ENCODE measurements at places on chromosomes 6 and 20.

- DNase-seq = peak; percentile 90
- peaks cover 42% of the 10 kb centered on the region for H3K4me1 ChIP-seq
- peaks cover 85% of the 10 kb centered on the region for H3K36me3 ChIP-seq
Observed at GRCh38 chr6:73519926-73520687, 725 bp downstream of the EEF1A1 start.

- no peak overlapping the region for H3K4me3 ChIP-seq
- peaks cover 5% of the 10 kb centered on the region for H3K4me1 ChIP-seq
- H3K27me3 ChIP-seq = peaks cover 25% of the 10 kb centered on the region
- no peaks in the 10 kb centered on the region for H3K36me3 ChIP-seq
- no peak for DNase-seq
Observed at GRCh38 chr20:23632711-23633573, 4.8 kb downstream of the CST3 start.

DNA sequence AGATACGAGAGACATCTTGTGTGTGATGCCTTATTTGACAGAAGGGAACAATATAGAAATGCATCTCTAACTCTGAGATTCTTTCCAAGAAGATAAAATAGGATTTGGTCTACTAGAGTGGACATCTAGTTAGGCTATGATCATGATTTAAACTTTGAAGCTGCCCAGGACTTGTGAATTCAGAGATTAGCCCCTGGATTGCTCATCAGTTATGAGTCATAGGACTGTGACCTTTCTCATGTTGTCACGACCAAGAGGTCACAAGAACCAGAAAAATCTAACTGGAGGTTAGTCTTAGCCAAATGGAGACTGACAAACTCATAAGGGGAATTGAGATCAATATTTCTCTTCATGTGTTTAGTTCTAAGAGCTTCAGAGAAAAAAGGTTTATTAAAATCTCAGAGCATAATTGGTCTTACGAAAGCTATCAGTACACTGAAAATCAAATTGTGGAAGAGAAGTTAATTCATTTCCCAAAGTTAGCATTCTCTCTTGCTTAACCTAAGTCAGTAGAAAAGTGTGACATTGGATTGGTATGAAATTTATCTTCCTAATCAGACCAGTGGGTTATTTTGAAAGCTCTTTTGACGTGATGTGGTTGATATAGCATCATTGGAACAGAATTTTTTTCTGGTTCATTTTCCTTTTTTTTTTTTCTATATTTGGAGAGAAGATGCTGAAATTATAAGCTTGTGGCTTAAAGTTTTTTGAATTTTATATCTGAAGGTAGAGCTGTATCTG lies 245.7 kb downstream of the RNF144B start:
- H3K27ac ChIP-seq = no peak overlapping the region
- no peaks in the 10 kb centered on the region for H3K27me3 ChIP-seq
- no peak overlapping the region for H3K4me3 ChIP-seq
- H3K36me3 ChIP-seq = no peaks in the 10 kb centered on the region
- DNase-seq = no peak

DNA sequence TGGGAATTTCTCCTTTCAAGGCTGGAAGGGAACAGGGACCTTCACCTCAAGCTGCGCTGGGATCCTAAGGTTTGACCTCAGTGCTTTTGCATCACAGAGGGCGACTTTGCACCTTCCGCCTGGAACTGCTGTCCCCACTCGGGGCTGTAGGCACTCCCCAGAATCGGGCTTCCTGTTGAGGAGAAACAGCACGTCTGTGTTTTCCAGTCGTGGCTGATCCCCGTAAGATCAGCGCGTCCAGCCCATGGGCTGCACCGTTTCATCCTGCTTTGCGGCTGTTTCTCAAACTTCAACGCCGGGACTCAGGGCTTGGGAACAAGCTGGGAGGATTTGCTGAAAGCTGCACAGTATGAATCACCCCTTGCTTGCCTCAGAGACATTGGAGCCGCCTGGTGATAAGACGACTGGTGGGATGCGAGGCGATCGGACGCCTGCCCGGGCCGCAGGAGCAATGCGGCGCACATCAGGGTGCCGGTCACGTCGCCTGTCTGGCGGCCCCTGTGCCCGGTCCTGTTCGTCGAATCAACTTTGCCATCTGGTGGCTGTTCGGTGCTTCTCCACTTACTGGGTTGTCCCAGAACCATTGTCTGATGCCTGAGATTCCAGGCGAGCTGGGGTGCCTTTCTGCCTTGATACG lies 53.6 kb upstream of the FRMD1 start:
- no peak for DNase-seq
- no peaks in the 10 kb centered on the region for H3K4me1 ChIP-seq
- H3K36me3 ChIP-seq = no peaks in the 10 kb centered on the region
- no peak overlapping the region for H3K4me3 ChIP-seq
- no peak overlapping the region for H3K27ac ChIP-seq

DNA sequence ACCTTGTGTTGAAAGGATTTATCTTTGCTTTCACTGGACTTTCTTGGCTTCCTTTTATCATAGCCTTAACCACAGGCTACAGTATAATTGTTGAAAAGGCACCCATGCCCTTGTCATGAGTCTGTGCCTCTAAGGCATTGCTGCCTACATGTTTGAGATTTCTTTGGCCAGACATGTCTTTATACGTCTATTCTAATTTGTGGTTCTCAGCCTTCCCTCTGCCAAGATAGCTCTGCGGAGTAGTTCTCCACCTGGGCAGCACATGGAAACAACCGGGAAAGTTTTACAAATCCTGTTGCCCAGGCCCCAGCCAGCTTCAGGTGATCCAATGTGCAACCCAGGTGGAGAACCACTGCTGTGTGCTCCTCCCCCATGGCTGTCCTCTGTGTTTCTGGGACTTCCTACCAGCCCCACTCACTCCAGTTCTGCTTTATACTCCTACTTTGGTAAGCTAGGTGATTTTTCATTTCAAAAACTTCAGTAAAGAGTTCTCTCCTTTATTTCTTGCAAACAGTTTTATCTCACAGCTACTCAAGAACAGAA lies 159.6 kb upstream of the MYLIP start:
- H3K36me3 ChIP-seq = no peaks in the 10 kb centered on the region
- no peak for DNase-seq
- no peaks in the 10 kb centered on the region for H3K4me1 ChIP-seq
- no peak overlapping the region for H3K27ac ChIP-seq

All from activated T-cell treated with anti-CD3 and anti-CD28 coated beads, Interleukin-2, amount 50 U/mL, for 24 hours (primary cell).